H4 (cell line): ENCODE measurements at places on chromosomes 2 and 18. TPM values are rescaled to one million over a fixed set of nuclear protein-coding genes. Genes with fewer than 3 reads are reported as not detected.

- no peak for DNase-seq
These were observed 53.9 kb downstream of the WDSUB1 start for GRCh38 chr2:159232456-159233170.

NPAS2 gene
- total RNA-seq: 2.8 and 4.7 TPM in 2 replicates

MAPK4 gene
- 0.10 TPM in 1 of 2 replicates, not detected in the other for total RNA-seq

- no peak for DNase-seq
These were observed 66.7 kb upstream of the SLC14A2 start for GRCh38 chr18:45548614-45549013.

VIL1 gene
- total RNA-seq: not detected in 2 replicates

DNA sequence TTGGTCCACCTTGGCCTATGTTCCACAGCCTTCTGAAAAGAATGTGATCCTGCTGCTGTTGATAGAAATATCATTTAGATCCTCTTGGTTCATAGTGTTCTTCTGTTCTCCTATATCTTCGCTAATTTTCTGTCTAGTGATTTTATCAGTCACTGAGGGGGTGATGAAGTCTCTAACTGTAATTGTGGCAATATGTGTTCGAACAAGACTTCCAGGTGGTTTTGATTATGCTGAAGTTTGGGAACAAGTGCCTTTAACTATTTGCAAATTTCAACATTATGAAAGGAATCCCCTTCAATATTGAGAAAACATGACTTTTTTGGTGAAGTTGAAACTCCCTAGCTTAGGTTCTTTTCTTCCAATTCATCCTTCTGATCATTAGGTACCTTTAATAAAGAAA is 140.4 kb downstream of the MTX2 start:
- peak; percentile 0 for DNase-seq

GRCh38 chr2:10047616-10048500 is 4.5 kb downstream of the KLF11 start:
- no peak for DNase-seq

SERPINB5 gene
- total RNA-seq: 1.1 TPM in 1 of 2 replicates, not detected in the other

DNA sequence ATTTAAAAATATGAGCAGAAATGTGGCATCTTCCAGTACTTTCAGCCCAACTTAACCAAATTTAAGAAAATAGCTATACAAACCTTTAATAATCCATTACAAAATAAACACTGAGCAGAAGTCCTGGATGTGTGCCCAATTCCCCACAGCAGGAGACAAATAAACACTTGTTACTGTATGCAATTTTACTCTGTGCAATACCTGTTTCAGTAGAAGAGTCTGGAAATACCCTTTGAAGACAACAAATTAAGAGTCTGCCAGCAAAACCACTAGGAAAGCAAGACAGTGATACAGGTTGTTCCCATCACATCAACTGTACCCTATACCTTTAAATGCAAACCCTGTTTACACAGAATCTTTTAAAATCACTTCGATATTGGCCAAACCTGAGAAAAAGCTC is 41.4 kb upstream of the RNU4ATAC start:
- DNase-seq: peak; percentile 61

GRCh38 chr2:172735582-172736423 is at the start of gene RAPGEF4:
TSS of gene RAPGEF4 (plus strand) at chr2:172735845. CDS start at chr2:172735984, 139 bp downstream.
- no peak for DNase-seq

FOXI3 gene
- total RNA-seq: not detected in 2 replicates

DNA sequence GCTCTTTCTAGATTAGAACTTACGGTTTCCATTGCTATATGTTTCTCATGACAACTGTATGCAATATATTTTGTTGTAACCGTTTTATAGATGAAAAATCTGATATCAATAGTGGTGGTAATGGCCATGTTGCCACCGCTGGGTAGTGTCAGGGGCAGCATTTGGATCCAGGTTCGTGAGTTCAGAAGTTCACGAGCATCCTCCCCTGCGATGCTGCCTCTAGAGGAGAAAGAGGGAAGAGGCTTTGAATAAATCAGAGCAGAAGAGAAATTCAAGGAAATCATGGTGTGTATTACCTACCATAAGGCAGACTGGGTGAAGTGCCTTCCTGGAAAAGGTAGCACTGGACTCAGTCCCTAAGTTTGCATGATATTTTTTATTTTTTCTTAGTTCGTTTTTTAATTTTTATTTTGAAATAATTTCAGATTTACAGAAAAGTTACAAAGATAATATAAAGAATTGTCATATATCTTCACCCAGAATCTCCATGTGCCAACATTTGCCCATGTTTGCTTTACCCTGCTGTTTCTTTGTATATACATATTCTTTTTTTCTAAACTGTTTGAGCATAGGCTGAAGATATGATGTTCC is 3.3 kb upstream of the ZBTB7C start:
- DNase-seq: peak; percentile 50

DNA sequence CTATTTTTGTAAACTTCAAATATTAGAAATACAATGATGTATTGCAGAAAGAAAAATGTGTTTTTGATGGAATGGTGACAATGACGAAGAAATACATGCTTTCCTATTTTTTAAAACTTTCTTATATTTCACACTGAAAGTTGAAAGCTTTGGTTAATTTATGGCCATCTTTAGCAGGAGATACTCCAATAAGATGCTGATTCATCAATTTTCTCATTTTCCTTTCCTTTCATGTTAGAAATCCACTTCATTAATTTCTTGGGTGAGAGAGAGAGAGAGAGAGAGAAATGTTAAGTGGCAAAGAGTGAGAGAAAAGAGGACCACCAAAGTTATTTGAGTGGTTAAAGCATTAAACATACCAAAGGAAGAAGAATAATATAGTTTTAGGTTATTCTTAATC is 28.6 kb upstream of the MAP2 start:
- no peak for DNase-seq

GRCh38 chr2:70549064-70549710 is 4.4 kb downstream of the TGFA start:
- DNase-seq: no peak

- no peak for DNase-seq
These were observed 208.1 kb upstream of the RASGRP3 start for GRCh38 chr2:33268246-33268831.

TMSB10 gene
- 4,471 and 5,260 TPM in 2 replicates for total RNA-seq

- no peak for DNase-seq
These were observed 141.7 kb upstream of the GPC1 start for GRCh38 chr2:240293557-240294461.

GRCh38 chr2:157769856-157770255 is 106.3 kb downstream of the ACVR1 start:
- DNase-seq: no peak

GRCh38 chr2:222595581-222595980 is 60.3 kb downstream of the FARSB start:
- no peak for DNase-seq

- DNase-seq: no peak
These were observed 34.3 kb upstream of the TAF1B start for GRCh38 chr2:9809064-9809356.

DNA sequence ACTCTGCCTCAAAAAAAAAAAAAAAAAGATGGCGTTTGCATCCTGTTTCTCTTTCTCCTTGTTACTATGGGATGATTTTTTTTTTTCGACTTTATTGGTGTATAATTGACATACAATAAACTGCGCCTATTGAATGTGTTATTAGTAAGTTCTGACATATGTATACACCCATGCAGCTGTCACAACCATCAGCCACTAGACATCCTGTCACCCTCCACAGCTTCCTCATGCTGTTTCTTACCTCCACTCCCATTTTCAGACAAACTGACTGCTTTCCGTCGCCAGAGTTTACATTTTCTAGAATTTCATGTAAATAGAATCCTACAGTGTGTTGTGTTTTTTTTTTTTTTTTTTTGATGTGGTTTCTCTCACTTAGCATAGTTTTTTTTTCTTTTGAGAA is 27.9 kb downstream of the RRM2 start:
- DNase-seq: no peak

CAPN10 gene
- total RNA-seq: 3.1 and 5.7 TPM in 2 replicates

- DNase-seq: no peak
These were observed 270.7 kb downstream of the HAUS1 start for GRCh38 chr18:46374850-46375249.

DNA sequence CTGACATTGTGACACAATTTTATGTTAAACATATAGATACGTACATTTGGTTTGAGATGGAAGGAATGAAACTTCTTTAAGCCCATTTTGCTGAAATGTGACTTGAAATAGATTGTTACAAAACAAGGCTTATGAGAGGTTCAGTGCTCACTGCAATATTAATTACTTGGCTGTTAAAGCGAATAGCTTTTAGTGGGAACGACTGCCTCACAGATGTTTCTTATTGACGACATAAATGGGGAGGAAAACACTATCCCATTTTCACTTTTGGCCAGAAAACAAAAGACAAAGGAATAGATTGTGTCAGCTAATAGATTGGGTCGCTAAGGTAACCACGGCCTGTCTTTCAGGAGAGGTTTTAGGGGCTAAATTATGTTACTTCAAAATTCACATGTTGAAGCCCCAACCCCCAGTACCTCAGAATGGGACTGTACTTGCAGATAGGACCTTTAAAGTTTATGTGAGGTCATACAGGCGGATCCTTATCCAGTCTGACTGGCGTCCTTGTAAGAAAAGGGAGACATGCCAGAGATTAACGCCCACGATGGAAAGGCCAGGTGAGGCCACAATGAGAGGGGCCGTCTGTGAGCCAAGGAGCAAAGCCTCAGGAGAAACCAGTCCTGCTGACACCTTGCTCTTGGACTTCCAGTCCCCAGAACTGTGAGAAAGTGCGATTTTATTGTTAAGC is 10.8 kb downstream of the INPP1 start:
- no peak for DNase-seq
